CD14-positive monocyte (primary cell): ENCODE measurements at places on chromosomes 12 and 14. TPM values are rescaled to one million over a fixed set of nuclear protein-coding genes. Genes with fewer than 3 reads are reported as not detected.

Gene TAS2R42
- polyA plus RNA-seq: not detected in 2 replicates

Gene DPY19L2
- polyA plus RNA-seq: not detected in 2 replicates

Gene ZNF891
- 0.14 and 0.45 TPM in 2 replicates for polyA plus RNA-seq

Gene LRRC43
- not detected for polyA plus RNA-seq

Gene FAM181A
- not detected in 2 replicates for polyA plus RNA-seq

Gene MYF5
- not detected for polyA plus RNA-seq

Gene SCN8A
- not detected in 2 replicates for polyA plus RNA-seq

Gene OTX2
- polyA plus RNA-seq: not detected

Gene KRT80
- polyA plus RNA-seq: 0.18 TPM

Gene DTX1
- polyA plus RNA-seq: 0.04 TPM

Gene PACS2
- 72.5 and 87.0 TPM in 2 replicates for polyA plus RNA-seq

Gene AQP2
- not detected in 2 replicates for polyA plus RNA-seq
